ENCODE measurements at places on chromosomes 11 and 22.

DNA sequence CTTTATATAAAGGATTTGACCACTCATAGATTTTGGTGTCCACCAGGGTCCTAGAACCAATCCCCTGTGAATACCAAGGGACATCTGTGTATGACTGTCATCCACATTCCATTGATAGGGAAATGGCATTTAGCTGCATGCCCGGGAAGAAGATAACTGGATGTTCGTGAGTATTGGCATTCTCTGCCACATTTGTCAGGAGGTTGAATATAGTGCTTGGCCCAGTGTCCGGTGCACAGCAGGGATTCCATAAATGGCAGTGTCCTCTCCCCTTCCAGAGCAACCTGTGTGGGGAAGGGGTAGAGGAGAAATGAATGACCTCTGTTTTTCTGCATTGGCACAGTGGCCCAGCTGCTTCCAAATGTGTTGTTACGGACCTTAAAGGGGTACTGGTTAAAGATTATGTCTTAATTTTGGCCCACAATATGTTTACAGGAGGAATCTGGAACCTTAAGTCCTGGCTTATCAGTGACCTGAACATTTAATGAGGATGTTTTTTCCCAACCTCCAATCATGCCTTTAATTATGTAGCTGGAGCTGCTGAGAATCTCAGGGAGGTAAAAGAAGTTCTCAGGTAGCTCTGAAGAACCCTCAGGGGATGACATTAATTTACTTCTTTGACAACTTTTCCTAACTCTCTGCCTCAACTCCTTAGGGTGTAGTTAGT, 33.6 kb upstream of the OR4B1 start:
- DNase-seq, result no peak

DNA sequence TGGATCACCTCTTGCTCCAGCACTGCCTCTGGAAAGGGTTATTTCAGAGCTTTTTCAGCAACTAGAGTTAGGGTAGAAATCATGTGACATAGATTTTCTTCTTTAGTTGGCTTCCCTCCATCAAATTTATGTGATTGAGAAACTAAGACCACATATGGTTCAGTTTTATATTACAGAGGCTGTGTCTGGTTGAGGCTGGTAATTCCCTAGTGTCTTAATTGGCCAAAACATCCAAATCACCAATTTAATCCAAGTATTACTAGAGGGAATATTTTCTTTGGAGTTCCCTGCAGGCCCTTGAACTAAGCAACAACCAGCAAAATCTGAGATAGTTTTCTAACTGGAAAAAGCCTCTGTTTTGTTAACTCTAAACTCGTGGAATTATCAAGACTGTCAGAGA, 136.3 kb downstream of the ARHGAP42 start:
- DNase-seq, result no peak

- no peak for DNase-seq
Observed at GRCh38 chr11:110468121-110468520, 38.4 kb downstream of the FDX1 start.

GRCh38 chr22:39142088-39142680, 10.3 kb downstream of the CBX7 start:
- no peak for DNase-seq

DNA sequence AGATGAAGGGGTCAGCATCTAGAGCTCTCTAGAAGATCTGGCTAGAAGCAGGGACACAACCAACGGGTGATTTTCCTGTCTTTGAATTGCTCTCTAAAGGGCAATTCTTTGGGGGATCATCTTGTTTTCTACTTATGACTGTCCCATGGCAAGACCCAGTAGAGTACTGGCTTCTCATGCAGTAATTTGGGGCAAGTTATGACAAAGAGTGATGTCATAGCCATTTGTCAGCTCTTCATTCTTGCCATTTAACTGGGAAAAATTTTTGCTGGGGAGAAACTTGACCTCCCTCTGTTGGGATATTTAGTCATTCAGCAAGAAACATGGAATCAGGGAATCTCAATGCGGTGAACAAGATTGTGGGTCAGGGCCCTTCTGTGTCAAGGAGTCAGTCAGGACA, 80.4 kb downstream of the SLC1A2 start:
- no peak for DNase-seq

DNA sequence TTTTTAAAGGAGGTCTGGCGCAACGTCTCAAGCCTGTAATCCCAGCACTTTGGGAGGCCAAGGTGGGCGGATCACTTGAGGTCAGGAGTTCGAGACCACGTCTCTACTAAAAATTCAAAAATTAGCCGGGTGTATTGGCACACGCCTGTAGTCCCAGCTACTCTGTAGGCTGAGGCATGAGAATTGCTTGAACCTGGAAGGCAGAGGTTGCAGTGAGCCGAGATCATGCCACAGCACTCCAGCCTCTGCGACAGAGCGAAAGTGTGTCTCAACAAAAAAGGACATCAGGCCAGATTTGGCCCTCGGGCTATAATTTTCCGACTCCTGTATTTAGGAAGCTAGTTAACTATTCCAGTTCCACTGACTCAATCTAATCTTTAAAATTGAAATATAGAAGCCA, 78.7 kb upstream of the SLC25A18 start:
- DNase-seq, result no peak

GRCh38 chr22:19525116-19525660, 978 bp upstream of the CLDN5 start:
- DNase-seq, result no peak

GRCh38 chr22:40764763-40765441, 54.2 kb downstream of the SLC25A17 start:
- DNase-seq, result no peak

DNA sequence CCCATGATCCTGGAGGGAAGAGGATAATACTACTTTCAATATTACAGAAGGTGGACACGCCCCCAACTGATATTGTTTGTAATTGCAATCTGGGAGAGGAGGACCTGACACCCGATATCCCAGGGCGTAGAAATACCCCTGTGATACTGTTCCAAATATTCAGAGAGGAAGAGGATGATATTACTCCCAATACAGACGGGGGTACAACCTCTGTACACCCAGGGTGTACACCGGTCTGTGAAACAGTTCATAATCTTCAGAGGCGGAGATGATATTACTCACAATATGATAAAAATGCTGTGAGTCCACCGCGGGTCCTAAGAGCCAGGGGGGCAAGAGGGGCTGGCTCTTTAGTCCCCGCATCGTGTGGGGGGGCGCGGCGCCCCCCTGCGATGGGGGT, 57.2 kb upstream of the ALDH3B2 start:
- no peak for DNase-seq

DNA sequence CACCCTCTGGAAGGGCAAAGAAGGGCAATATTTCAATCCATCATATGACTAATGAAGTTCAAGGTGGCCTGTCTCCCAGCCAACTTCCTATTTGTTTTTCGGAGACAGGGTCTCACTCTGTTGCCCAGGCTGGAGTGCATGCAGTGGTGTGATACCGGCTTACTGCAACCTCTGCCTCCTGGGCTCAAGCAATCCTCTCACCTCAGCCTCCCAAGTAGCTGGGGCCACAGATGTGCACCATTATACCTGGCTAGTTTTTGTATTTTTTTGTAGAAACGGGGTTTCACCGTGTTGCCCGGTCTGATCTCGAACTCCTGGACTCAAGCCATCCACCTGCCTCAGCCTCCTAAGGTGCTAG, 13.4 kb downstream of the ABTB2 start:
- no peak for DNase-seq

DNA sequence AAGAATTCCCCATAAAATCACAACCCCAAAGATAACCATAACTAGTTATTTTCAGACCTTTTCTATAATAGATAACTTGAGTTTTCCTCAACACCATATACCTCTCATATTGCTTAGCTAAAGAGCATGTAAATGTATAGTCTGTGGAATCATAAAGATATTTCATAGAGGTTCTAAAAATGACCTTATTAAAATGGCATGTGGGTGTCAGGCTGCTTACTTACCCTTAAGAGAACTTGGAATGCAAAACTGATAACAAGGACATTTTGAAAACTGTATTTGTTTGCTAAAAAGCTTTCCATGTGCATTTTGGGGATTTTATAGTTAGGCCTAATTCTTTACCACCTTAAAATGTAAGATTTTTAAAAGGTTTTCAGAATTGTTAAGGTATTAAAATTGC, 4.7 kb downstream of the SIK2 start:
- DNase-seq, result no peak

- no peak for DNase-seq
Observed at GRCh38 chr11:729492-730074, 17.7 kb upstream of the TALDO1 start.

GRCh38 chr11:44670794-44671193, 56.0 kb upstream of the TSPAN18 start:
- DNase-seq, result no peak

- DNase-seq, result no peak
Observed at GRCh38 chr11:119512369-119512768, 89.4 kb upstream of the THY1 start.

DNA sequence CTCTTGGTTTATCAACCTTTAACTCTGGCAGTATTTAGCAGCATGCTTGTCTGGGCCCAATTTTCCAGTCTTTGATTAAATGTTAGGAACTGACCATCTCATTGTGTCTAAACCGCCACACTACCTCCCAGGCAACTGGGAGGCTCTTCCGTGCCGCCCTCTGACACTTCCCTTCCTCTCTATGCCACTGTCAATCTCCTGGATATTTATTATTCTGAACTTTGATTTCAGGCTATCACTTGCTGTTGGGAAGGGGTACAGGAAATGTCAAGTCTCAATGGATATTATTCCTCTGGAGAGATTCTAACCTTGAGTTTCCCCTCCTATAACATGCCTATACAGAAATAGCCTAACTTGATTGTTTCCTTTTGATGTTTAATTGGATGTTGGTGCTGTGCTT, 222.9 kb upstream of the NARS2 start:
- DNase-seq, result no peak

GRCh38 chr11:96221244-96222070, 121.5 kb downstream of the MAML2 start:
- no peak for DNase-seq

DNA sequence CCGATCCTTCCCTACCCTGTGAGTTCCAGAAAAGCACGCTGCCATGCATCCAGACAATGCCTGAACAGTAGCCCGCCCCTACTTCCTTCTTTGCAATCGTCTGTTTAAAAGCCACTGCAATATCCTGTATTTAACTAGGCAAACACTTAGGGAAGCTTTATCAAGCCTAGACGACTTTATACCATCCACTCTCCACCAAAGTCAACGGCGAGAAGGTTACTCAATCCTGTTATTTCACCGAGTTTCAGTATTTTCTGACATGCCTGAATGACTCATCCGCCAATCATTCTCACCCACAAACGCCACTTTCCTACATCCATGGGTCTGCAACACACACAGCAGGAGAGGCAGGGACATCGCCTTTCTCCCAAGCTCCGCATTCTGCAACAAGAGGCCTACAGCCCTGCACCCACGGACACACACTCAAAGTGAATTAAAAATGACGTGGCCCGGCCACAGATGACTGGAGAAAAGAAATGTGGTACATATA, 9.3 kb downstream of the CELSR1 start:
- no peak for DNase-seq

DNA sequence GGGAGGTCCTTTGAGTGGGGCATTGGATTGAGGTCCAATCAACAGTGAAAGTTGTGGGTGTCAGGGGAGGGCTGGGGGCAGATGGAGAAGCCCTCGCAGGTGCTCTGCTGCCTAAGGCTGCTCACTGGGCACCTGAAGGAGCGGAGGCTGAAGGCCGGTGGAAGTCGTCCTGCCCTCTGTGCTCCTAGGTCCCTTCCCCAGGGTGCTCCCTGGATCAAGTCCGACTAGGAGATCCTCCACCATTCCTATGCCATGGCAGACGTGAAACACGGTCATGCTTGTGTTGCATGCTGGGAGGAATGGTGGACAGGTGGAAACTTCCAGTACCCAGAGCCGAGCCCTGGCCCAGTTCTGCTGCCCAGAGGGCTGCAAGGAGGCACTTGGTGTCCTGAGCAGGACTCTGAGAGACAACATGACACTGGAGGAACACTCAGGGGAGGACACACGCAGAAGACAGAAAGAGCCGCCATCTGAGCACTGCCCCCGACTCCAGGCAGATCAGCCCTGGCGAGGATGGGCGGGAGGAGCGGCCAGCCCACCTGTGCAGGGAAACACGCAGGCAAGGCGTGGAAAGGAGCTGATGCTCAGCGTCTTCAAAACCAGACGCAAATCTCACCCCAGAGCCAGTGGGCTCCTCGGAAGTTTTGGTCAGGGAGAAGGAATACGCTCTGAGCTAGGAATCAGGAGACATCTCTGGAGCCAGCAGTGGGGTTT, 786.8 kb downstream of the BRD1 start:
- DNase-seq, result no peak

DNA sequence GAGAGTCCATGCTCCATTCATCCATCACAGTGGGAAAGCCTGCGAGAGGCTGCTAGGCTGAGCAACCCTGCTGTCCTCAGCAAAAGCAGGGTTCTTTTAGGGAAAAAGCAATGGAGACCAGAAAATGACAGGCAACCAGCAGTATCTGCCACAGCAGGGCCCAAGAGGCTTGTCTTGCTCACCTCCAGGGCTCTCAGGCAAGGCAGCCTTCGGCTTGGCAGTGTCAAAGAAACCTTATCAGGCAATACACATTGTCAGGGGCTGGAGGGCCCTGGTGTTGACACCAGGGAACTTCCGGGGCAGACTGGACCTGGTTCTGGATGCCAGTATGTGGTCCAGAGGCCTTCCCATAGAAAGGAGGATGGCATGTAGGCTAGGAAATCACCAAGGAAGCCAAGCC, 10.2 kb upstream of the TLCD5 start:
- no peak for DNase-seq

DNA sequence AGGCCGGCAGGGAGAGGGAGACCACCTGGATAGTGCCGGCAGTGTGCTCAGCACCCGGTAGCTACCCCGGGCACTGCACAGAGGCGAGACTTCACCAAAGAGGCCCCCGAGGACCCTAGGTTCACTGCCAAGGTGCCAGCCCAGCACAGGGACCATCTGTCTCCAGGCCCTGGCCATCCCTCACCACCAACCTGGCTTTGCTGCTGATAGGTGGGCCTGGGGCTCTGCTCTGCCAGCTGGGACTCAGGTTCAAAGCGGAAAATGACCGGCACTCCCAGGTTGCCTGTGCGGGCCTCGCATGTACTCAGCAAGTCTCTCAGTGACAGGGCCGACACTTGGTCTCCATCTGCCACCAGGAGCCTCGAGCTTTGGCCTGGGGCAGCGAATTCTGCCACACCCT, 812.2 kb downstream of the BRD1 start:
- no peak for DNase-seq

DNA sequence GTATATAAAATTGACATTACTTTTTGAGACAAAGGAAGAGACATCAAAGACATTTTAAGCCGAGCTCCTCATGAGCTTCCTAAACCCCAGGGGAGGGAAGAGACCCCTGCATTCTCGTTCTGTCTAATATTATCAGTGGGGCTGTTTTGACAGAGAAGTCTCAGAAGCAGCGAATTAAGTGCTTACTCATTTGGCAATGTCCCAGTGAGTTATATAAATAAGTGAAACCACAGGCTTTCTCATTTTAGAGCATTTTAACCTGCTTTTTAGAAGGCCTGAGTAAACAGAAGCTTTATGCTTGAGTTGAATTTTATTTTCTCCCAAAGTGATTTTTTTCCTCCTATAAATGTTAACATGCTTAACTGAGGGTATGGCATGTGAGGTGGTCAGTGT, 23.2 kb upstream of the C1QTNF4 start:
- no peak for DNase-seq

GRCh38 chr11:117010808-117011540, 87.3 kb downstream of the SIK3 start:
- no peak for DNase-seq

- DNase-seq, result no peak
Observed at GRCh38 chr22:37060801-37061610, 9.5 kb downstream of the KCTD17 start.

All from stimulated activated CD8-positive, alpha-beta memory T cell treated with anti-CD3 and anti-CD28 coated beads, Interleukin-7, amount 100 ng/mL, for 24 hours (primary cell).